ENCODE measurements at places on chromosomes 5 and 9.

GRCh38 chr9:83477571-83477970 lies 60.6 kb downstream of the FRMD3 start:
- no peak for DNase-seq

GRCh38 chr9:125959951-125960619 lies 212.9 kb downstream of the PBX3 start:
- no peak for DNase-seq

- DNase-seq = no peak
Measured at GRCh38 chr5:180824630-180825476, 22.2 kb upstream of the MGAT1 start.

DNA sequence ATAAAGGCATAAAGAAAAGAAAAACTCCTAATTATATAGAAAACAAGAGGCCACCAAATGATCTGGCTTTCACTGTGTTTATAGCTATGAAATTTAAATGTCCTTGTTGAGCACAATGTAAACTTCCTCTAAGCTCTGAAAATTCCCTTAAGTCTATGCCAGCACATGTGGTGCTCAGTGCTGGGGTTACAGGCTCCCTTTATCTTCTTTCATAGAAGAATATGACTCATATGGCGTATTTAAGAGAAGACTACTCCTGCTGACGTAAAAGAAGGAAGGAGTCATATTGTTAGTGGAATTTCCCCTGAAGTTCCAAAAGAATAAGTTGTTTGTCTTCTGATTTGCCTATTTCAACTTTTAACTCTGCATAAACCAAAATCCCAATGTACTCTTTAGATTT lies 30.4 kb downstream of the RNF145 start:
- no peak for DNase-seq

DNA sequence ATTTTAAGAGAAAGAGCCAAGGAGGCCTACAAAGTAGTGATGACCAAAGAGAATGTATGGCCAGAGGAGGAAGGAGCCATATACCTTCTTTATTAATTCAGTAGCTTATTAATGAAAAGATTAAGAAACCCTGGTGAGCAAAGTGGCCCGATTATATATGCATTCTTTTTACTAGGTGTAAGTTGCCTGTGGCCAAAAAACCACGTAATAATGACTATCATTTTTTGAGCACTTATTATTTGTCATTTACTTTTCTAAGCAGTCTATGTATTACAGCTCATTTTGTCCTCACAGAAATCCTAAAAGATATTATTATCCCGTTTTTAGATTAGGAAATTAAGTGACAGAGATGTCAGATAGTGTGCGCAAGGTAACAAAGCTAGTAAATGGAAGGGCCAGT lies 3.0 kb downstream of the CWC27 start:
- DNase-seq = no peak

All from upper lobe of left lung (tissue), 6 donors.